ENCODE measurements at places on chromosomes 2 and 18.

- no peak for DNase-seq
Observed at GRCh38 chr2:118710481-118710880, 137.0 kb downstream of the EN1 start.

DNA sequence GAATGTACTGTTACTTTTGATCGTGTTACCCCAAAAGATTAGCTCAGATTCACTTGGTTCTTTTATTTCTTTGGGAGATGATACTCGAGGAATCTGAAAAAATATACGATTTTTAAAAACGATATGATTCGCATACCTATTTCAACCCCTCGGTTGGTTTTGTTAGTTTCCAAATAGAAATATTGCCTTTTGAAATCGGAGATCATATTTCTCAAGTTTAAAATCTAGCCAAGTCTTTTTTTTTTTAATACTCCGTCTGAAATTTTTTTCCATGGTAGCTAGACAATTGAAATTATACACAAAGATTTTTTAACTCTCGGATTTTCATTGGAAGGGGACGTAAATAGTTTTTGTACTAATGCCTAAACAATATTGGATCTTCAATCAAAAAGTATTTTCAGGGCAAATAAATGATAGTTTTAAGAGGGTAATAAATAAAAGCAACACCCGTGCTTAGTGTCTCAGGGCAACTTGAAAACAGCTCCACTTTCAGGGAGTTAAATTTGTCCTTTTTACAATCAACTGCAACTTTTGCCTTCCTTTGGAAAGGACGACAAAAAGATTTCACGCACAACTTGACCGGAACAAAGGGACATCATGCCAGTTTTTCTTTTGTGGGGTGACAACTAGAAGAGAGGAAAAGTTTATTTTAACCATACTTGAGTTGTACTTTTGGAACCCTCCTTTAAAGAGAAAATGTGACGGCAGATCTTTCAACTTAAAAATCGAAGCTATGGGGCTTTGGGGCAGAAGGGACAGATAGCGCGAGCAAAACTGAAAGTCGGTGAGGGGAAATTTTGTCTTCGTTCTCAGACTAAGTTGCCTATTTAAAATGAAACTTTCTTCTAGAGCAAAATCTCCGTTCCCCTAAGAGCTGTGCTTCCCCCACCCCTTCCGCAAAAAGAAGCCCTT, 5.8 kb upstream of the ONECUT2 start:
- DNase-seq, result no peak

DNA sequence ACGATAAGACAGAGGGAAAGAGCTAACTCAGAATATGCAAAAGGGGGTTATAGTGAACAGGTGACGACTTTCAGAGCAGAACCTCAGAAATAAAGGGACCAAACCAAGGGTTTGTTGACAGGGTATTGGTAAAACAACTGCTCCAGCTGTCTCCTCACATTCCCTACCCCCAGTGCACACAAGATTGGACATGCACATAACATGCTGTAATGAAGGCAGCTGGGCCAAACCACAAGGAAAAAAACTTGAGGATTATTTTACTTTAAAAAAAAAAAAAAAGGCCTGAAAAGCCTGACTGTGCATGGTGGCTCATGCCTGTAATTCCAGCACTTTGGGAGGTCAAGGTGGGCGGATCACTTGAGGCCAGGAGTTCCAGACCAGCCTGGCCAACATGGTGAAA, 3.5 kb downstream of the RBM43 start:
- DNase-seq, result peak; percentile 75

- DNase-seq, result peak; percentile 66
Observed at GRCh38 chr2:119431155-119431975, at the start of gene TMEM37. TSS of gene TMEM37 (plus strand) at chr2:119431854. CDS start at chr2:119431904, 50 bp downstream.

GRCh38 chr2:218727502-218728165, 17.0 kb downstream of the TTLL4 start:
- peak; percentile 44 for DNase-seq

GRCh38 chr18:48152549-48152948, 222.1 kb upstream of the SMAD2 start:
- DNase-seq, result peak; percentile 46

GRCh38 chr18:63155169-63155852, 164.3 kb downstream of the BCL2 start:
- no peak for DNase-seq

GRCh38 chr18:36471393-36471792, 173.9 kb downstream of the FHOD3 start:
- no peak for DNase-seq

DNA sequence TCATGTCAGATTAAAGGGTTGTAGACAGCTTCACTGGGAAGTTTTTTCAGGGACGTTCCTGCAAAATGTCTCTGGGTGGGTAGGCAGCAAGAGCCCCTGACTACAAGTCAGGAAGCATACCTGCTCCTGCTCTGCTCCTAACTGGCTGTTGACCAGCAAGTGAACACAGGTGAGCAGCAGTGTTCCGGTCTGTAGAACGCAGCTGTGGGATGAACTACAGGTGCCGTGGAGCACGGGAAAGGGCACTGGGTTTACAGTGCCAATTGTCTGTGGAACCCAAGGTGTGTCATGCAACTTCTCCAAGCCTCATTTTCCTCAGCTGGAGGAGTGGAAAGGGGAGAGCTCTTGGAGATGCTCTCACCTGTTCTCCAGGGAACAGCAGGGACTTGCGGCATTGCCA, 6.6 kb downstream of the ASB18 start:
- no peak for DNase-seq

- DNase-seq, result no peak
Observed at GRCh38 chr2:232593982-232594381, 39.4 kb upstream of the EFHD1 start.

- DNase-seq, result no peak
Observed at GRCh38 chr2:75157435-75157834, 41.9 kb downstream of the TACR1 start.

GRCh38 chr2:145277922-145278321, 758.0 kb upstream of the ZEB2 start:
- DNase-seq, result peak; percentile 23

DNA sequence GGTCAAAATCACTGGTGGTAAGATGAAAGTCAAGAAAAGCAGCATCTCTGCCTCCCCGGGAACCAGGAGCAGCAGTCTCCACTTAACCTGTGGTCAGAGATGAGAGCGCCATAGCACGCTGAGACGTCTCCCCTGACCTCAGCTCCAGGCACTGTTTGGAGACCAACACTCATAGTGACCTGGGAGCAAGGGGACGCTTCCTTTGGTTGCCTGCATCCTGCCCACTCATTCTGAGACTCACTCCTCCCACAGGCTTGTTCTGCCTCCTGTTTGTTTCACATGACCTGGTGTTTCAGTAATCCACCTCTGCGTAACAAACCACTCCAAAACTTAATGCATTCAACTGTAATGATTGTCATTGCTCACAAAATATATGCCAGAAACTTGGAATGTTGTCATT, 139.3 kb downstream of the ACOXL start:
- no peak for DNase-seq

GRCh38 chr2:202149155-202149762, 76.2 kb downstream of the KIAA2012 start:
- no peak for DNase-seq

- DNase-seq, result no peak
Observed at GRCh38 chr18:70428439-70428838, 139.6 kb downstream of the SOCS6 start.

DNA sequence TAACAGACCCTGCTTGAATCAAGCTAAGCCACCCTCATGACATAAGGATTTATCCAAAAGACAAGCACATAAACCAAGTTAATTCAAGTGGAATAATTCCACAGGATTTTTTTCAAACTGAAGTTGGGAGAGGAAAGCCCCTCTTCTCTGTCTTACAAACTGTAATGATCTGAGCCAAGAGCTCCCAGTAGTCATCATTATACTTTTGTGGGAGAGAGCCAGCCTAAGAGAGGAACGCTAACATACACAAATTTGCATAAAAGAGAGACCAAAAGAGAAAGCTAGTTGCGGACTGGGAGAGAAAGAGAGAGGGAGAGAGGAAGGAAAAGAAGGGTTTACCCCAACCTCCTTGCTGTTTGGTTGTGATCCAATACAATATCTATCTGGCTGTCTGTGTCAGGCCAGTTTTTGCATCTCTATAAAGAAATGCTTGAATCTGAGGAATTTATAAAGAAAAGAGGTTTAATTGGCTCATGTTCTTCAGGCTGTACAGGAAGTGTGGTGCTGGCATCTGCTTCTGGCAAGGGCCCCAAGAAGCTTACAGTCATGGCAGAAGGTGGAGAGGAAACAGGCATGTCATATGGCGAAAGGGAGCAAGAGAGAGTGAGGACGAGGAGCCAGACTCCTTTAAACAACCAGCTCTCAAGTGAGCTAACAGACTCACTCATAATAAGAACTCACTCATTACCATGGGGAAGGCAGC, 20.8 kb upstream of the PUM2 start:
- DNase-seq, result no peak

GRCh38 chr2:169815849-169816248, 8.9 kb downstream of the METTL5 start:
- DNase-seq, result peak; percentile 73

GRCh38 chr2:127829845-127830246, 18.9 kb upstream of the WDR33 start:
- DNase-seq, result no peak

GRCh38 chr2:196718419-196719109, 79.0 kb downstream of the CCDC150 start:
- DNase-seq, result no peak

DNA sequence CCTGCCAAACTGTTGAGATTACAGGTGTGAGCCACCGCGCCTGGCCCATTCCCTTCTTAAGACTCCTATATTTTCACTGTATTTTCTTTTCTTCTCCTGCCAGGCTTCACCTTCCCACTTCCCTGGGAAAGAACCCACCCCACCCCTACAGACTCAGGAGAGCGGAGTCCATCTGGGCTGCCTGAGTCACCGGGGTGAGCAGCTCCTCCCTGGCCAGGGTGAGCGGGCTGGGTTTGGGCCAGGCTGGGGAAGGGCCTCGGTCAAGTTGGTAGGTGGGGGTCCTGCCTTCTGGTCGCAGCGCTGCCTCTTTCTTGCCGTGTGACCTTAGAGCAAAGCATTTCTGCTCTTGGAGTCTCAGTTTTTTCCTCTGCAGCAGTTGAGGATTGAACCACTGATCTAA, 2.1 kb upstream of the GAREM2 start:
- no peak for DNase-seq

- DNase-seq, result no peak
Observed at GRCh38 chr18:9330419-9330818, 4.2 kb upstream of the TWSG1 start.

DNA sequence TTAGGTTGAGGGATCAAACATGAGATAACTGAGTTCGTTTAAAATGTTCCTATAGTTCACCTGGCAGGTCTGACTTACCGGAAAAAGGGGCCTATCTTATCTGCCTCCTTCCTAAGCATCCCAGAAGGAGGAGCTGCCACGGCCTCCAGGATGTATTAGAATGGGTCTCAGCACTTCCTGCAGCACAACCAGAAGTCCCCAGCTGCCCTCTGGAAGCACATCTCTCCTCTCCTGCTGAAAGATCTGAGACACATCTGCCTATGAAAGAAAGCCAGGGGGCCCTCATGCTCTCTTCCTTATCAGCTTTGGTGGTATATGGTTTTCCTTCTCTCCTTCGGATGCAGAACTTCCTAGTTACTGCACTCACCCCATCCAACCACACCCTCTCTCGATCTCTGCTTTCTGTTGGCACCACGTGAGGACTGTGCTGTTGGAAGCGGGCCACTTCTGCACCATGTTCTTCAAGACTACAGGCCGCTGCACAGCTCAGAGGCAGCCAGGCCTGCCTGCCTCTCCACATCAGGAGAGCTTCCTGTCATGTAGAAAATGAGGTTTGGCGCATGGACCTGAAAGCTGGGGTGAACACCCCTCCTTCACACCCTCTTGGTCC, 6.5 kb downstream of the IGFBP5 start:
- DNase-seq, result no peak

GRCh38 chr2:182672466-182673165, 43.4 kb upstream of the DNAJC10 start:
- DNase-seq, result peak; percentile 85

DNA sequence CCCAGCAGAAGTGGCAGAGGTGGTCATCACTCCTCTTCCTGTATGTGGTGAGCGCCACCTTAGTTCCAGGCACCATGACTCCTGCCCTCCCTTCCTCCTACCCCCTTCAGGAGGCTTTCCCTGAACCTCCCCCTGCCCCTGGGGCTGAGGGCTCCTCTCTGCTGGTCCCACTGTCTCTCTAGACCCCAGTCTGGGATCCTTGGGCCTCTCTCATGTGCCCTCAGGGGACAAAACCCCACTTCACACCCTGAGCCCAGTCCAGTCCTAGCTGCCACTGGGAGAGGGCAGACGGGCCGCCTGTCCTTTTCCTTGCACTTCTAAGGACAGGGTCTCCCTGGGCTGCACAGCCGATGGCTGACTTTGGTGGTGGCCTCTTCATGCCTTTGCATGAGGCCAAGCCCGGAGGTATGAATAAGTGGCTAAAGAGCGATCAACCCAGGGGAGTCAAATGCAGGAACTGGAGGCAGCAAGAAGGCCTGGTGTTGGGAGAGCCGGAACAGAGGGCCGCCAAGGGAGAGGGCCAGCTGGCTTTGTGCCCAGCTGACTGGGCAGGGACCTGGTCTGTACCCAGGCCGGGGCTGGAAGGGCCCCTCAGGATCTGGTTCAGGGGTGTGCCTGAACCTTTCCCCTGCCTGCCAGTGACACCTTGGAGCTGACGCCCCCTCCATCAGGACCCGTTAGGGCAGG, 29.5 kb downstream of the GLI2 start:
- no peak for DNase-seq

DNA sequence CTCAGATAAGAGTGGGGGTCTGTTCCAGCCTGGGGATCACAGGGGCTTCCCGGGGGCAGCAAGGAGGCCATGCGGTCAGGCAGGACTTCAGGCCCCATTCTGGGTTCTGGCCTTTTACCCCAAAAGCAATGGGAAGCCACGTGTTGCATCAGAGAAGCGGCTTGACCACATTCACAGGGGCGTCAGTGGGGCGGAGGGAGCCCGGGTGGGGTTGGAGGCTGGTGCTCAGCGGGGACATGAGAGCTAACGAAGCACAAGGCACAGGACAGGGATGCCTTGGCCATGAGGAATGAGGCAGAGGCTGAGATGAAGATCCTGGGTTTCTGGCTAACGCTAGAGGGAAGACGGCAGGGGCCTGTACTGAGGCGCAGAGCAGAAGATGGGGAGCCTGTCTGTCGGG, 6.1 kb downstream of the HJURP start:
- no peak for DNase-seq

DNA sequence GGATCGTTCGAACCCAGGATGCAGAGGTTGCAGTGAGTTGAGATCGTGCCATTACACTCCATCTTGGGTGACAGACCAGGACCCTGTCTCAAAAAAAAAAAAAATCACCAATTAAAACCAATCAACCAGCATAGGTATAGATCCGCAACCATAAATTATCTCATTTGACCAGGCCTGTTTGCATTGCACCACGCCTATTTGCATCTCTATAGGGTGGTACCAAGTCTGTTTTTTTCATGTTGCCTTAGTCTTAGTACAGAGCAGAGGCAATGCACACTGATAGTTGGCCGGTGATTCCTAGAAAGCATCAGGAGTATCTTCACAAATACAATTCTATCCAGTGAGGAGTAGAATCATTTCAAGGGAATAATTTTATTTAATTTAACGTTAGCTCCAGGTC, 9.3 kb upstream of the NPC1 start:
- DNase-seq, result no peak

DNA sequence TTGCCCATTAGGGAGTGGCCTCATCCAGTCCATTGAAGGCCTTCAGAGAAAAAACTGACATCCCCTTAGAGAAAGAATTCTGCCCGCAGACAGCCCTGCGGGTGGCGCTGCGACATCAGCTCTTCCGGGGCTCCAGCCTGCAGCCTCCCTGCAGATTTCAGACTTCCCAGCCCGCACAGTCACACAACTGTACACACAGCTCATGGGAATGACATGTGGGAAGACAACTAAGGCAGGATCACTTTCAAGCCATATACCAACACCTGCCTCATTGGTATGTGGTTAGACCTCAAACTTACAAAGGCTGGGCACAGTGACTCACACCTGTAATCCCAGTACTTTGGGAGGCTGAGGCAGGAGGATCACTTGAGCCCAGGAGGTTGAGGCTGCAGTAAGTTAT, 24.8 kb upstream of the TUBB6 start:
- peak; percentile 70 for DNase-seq

All from EL (cell line).